Activated CD4-positive, alpha-beta T cell treated with anti-CD3 and anti-CD28 coated beads, Interleukin-2, Interleukin-4, amounts not matched to agents 100 ng/mL and 50 ng/mL, durations not matched to agents 16 hours and 8 hours (primary cell): ENCODE measurements at places on chromosomes 1 and 21.

DNA sequence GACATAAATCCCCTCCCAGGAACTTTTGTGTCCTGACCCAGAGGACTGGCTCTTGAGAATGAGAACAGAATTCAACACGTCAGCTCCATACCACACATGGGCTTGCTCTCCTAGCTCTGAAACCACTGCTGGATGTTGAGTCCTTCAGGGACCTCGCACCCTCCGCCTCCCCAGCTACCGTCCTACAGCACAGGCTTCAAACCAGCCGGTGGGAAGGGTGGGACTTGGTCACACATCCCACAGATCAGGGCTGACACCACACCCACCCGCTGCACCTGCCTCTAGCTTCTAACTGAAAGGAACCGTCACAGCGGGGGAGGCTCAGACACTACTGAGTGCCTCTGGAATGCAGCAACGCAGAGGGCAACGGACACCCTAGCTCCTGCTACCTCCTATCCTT, 24.0 kb downstream of the MRAP start:
- DNase-seq, result no peak

DNA sequence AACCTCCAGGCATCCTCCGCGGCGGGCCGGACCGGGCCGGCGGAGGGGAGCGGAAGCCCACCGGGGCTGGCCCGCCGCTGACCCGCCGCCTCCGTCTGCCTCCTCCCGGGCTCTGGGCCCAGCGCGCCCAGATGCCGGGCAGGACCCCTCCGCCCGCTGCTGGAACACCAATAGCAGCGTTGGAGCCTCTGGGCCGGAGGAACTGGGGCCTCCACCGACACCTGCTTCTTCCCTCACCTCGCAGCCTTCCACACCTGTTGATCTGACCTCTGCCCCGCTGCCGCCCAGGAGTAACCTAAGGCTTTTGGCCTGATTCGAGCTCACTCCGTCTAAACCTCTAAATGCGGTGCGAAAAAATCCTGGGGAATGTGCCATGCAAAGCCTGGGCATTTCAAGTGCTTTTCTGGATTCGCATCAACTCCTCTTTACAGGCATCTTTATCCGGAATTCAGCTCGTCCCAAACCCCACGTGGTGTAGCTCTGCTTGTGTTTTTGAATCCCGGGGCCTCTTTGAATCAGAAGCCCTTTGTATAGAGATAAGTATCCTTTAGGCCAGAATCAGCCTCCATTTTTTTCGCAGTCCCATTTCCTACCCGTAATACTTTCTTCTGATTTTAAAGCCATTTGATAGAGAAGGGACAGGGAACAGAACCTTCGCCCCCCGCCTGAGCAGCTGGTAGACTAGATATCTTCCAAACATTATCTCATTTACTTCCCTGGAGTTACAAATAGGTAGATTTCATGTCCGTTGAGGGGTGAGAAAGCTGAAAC, 680 bp upstream of the CNN3 start:
- no peak for DNase-seq

DNA sequence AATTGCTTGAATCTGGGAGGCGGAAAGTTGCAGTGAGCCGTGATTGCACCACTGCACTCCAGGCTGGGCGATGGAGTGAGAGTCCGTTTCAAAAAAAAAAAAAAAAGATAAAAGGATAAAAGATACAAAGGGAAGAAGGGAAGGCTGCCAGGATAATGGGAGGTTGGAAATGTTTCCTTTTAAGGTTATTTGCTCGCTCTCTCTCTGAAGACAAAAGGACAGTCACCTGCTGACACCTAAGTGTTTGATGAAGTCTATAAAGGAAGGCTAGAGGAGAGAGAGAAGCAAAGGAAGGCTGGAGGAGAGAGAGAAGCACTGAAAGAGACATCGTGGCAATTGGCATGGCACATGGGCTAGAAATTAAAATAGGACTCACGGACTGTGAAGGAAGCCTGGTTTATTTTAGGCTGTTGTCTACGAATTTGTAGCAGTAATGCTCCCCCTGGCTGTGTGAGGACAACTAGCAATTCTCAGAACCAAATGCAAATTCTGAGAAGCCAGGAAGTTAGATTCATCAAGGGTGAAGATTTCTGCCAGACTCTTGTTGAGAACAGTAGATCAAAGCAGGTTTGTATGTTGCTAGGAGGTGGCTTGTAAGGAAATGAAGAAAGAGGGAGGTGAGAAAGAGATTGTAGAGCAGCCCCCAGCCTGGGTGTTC, 154.2 kb downstream of the ZP4 start:
- peak; percentile 46 for DNase-seq

DNA sequence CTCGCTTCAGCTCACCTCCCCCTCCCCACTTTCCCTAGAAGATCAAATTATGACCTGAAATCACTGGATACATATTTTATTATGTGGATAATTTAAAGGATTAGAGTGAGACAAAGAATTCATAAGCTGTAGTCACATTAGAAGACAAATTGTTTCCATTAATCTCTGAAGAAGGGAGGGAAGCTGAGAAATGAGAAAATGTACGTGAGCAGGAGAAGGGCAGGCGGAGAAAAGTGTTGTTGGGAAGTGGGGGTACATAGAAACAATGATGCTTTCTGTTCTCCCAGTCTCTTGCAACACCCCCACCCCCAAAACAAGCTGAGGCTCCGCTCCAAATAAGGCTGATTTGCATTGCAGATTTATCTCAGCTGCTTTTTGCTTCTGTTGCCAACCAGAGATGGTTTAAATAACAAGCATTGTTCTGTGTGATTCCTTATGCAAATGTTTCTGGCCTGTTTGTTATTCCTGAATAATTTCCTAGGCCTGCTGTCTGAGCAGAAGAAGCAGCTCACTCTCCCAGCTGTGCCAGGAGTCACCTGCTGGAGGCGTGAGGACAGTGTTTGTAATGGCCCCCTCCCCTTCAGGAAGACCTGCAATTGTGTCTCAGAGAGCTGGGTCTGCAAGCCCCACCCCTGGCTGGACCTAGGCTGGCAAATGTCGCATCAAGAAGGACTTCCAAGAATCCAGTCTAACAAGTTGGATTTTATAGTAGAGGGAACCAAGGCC, 121.8 kb upstream of the TNR start:
- no peak for DNase-seq

GRCh38 chr1:170261669-170262068, 115.9 kb downstream of the NTMT2 start:
- DNase-seq, result no peak

DNA sequence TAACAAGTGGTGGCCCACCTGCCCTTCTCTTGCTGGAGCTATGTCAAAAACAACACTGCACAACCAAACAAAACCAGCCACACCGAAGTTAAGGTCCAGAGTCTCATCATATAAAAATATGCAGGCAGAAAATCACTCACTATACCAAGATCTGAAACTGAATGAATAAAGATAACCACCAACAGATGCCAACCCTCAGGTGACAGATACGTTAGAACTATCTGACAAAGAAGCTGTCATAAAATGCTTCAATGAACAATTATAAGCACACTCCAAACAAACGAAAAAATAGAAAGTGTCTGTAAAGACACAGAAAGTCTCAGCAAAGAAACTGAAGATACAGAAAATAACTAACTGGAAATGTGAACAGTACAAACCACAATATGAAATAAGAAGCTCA, 14.0 kb downstream of the ZNF496 start:
- no peak for DNase-seq

DNA sequence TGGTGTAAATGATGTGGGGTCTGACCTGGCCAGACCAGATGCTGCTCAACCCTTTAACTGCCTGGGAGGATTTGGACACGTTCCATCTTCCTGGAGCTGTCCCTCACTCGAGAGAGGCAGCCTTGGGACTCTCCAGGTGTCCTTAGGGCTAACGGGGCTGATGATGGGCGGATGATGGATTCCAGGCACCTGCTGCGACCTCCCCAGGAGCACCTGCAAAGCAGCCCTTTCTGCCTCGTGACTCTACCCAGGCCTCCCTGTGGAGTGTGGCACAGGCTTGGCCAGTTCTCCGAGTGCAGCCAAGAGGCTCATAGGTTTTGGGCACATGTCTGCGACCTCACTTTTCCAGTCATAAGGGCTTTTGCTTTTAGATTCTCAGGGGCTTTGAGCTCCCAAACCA, 12.3 kb upstream of the TRIM17 start:
- no peak for DNase-seq

DNA sequence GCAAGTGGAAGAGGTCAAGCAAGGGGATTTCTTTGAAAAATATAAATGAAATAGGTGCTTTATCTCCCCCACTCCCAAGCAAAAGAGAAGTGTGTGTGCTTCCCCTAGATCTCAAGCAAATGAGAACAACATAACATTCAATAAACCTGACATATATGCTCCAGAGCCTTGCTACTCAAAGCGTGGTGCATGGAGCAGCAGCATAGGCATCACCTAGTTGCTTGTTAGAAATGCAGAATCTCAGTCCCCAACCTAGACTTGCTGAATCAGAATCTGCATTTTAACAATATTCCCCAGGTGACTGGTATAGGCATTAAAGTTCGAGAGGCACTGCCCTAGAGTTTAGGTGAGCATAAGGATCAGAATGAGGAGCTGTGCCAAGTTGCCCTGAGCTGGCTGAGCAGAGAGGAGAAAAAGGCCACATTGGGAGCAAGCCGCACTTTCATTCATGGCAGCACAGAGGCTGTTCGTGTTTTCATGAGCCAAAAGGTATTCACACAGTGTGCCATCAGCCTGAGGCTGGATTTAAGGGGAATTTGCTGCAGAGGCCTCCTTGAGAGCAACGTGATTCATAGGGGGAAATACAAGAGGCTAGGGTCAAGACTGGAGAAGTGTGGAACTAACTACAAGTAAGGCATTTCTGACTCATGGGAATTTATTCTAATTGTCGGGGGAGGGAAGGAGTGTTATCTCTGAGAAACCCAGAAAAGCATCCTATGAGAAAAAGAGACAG, 14.3 kb upstream of the LPAR3 start:
- DNase-seq, result no peak

DNA sequence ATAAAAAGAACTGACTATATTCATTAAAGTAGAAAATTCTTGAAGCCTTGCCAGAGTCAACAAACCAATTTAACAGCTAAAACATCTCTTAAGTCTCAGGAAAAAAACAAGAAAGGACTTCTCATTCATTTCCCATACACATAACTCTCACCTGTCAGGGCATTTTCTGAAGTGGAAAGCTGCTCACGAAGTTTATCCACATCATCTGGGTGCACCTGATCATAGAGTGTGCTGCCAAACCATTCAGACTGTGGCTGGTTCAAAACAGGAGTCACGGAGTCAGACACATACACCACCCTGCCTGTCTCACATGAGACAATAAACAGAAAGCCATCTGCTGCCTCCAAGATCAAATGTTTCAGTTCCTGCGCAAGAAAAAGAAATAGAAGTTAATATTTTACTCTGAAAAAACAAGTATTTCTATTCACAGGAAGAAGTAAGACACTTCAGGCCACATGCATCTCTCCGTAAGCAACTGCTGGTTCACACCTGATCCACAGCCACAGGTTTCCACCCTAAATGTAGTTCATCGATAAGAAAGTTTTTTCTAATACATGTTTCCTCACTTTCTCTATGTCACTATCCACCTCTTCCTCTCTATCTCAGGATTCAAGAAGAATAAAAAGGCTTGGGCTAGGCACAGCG, 28.2 kb upstream of the CTSK start:
- no peak for DNase-seq

DNA sequence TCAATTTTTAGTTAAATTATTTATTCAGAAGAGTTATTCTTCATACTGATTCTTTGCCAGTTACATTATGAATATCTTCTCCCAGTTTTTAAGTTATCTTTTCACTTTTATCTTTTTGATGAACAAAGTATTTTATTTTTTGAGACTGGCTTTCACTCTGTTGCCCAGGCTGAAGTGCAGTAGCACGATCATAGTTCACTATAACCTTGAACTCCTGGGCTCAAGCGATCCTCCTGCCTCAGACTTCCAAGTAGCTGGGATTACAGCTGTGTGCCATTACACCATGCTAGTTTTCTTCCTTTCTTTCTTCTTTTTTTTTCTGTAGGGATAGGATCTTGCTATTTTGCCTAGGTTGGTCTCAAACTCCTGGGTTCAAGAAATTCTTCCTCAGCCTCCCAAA, 3.5 kb downstream of the GORAB start:
- DNase-seq, result no peak
